Stimulated activated CD8-positive, alpha-beta memory T cell treated with anti-CD3 and anti-CD28 coated beads, Interleukin-15, amount 100 ng/mL, for 24 hours (primary cell): ENCODE measurements at places on chromosomes 1 and 21.
A peak's percentile ranks its signal among the peaks of the same experiment; 100 is the strongest.

DNA sequence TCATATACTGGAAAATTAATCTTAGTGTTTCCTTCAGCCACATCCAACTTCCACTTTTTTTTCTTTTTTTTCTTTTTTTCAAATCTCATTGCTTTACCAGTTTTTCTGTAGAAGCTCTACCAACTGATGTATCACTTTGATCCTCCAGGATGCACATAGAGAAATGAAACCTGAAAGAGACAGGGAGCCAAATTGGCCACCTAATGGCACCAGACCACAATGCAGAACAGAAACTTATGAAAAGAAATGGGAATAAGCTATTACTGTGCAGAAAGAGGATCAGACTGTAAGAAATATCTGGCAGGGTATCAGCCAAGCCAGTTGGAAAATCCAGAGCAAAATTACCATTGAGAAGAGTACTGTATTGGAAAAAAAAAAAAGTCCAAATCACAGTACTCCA, 1514.2 kb downstream of the MRPL39 start:
- DNase-seq: no peak

- DNase-seq: no peak
Observed at GRCh38 chr1:19597496-19598309, 46.4 kb upstream of the NBL1 start.

GRCh38 chr1:84913555-84913892, 20.5 kb upstream of the LPAR3 start:
- DNase-seq: no peak

DNA sequence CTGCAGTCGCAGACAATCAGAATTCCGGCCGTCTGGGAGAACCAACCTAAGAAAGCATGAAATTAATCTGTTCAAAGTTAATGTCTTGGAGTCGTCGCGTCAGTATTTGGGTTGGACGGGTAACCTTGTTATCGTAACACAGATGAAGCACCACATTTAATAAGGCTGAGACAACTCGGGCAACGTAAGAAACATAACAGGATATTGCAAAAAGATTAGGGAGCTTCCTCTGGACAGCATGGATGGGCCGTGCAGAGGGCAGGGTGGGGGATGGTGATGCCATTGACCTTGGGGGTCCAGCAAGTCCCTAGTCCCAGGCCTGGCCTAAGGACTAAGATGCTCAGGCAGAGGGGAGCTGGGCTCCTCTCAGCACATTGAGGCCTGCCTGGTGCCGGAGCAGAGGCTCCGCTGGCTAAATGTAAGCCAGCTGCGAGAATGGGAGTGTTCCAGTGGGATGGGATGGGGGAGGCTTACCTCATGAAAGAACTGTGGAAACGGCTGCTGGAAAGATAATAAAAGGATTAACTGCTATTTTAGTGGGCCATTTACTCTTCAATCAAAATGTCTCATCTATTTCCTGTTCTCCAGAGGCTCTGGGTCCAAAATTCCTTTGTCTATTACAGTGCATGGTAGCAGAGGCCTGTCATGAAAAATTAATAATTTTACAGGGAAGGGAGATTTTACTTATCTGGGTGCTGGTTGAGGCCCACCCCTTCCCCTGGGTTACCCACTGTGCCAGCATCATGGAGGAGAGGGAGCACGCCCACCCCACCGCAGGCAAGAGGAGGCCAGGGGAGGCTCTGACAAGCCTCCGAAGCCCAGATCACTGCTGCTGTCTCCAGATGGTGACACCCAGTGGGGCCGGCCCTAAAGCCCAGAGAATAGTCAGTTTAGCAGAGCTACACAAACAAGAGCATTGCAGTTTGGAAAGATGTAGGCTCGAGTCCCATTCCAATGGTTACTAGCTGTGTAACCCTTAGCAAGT, 131.6 kb downstream of the DMRTB1 start:
- no peak for DNase-seq

DNA sequence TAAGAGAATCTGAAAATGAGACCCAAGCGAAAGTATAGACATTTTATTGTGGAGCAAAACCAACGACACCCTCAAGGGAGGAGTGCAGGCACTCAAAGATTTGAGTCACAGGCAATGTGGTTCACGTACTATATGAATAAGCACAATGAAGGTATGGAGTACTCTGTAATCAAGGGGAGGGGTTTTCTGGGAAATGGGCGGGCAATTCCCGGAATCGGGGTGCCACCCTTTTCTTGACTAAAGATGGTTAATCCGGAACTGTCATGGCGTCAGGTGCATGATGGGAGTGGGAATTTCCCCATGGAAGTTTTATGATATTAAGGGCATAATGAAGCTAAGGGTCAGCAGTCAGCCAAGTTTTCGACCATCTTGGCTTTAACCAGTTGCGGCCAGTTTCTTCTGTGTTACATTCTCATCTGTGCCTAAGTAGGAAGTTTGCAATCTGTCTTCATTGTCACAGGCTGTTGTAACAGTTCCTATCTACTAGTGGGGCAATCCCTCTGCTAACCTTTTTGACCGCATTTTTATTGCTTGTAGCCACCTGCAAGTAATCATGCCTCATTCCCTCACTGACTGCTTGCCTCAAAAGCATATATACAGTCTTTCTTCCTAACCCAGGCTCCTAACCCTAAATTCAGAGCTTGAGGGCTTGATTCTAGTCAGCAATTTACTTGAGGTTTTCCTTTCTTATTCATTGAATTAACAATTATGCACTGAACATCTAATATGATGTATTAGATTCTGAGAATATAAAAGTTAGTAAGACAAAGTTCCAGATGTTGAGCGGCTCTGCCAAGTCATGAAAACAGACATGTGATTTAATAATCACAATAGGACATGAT, 775 bp upstream of the AIM2 start:
- DNase-seq: peak; percentile 93

GRCh38 chr1:153951183-153951582, 4.7 kb upstream of the DENND4B start:
- DNase-seq: no peak

GRCh38 chr1:225460737-225461532, 33.1 kb upstream of the LBR start:
- DNase-seq: no peak

DNA sequence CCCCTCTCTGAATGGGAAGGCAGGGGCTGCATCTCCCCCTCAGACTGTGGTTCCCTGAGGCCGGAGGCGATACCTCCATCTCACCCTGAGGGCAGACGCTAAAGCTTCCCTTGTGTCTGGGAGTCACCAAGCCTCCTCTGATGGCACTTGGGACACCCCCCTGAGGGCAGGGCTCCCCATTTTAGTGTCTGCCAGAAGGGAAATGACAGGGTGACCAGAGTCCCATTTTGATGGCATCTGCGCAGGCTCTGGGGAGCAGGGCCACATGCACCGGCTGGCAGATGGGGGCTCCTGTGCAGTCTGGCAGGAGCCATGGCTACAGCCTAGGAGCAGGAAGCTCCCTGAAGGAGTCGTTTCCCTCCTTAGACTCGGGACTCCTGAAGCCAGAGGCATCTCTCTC, 1.7 kb downstream of the S100A2 start:
- no peak for DNase-seq

DNA sequence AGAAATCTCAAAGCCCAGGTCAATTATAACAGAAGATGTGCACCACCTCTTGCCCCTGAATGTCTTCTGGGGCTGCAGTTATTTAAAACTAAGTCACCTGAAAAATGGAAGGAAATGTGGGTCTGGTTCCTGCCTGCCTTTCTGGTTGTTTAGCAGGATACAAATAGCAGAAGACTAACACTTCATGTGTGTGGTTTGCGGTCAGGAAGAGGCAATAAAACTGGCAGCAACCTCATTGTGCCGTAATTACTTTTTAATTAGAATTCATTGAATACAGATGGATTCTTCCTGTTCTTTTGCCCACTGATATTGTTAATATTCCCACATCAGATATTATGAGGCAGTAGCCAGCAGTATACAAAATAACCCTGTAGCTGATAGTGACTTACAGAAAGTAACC, 345.7 kb downstream of the ZNF326 start:
- DNase-seq: no peak

DNA sequence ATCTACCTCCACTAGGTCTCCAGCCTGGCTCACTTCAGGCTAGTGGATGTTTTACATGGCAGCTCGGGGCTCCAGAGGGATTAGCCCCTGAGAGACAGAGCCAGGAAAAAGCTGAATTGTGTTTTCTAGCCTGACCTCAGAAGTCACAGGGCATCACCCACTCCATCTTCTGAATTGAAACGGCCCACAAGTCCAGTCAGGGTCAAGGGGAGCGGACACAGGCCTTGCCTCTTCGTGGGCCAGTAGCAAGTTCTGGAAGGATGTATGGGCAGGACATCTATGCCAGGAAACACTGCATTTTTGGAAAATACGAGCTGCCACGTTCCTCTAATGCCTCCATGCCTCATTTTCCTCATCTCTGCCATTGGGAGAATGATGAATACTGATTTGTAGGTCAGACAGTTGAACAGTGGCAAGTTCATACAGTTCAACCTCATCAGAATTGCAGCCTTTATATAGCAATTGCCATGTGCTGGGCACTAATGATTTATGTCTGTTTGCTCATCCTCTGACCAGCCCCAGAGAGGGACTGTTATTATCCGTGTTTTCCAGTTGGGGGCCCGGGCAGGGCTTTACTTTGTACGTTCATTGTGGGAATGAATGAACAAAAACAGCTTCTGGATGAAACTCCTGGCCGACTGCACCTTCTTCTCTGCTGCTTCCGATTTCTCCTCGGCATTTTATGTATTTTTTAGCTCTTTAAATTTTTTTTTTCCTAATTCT, 23.2 kb upstream of the PCBP3 start:
- DNase-seq: no peak

DNA sequence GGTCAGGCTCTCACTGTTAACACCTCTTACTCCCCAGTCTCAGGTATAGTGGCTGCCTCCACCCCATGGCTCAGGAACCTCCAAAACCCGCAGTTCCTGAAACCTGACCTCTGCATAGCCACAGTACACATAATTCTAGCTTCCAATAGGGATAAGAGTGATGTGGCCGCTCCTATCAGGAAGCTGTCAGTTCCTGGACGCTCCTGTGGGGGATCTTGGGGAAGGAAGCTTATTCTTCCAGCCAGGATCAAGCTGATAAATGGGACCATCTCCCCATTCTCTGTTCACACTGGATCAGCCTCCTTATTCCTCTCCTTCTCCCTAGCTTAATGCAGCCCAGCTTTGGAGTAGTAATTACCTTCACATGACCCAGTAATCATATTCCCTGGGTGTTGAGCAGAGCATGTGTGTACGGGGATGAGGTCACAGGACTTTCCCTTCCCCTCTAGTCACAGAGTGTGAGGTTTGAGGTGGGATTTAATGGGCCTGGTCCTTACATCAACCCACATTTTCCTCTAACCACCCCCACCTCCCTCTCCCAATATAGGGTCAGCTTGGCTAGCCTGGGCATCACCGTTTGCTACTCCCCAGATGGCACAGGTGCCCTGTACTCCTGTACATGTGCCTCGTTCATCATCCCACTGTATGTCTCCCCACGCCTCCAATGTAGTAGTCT, 7.0 kb upstream of the POU3F1 start:
- no peak for DNase-seq

DNA sequence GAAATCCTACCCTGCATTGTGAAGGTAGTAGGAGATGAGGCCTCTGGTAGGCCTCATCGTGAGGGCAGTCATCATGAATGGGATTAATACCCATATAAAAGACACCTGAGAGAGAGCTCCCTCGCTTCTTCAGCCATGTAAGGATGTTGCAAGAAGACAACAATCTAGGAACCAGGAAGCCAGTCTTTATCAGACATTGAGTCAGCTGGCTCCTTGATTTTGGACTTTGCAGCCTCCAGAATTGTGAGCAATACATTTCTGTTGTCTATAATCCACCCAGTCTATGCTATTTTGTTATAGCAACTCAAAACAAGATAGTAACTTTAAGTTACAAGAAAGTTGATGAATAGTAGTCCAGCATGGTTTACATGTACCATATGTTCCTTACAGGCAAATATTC, 208.5 kb downstream of the KCNT2 start:
- DNase-seq: no peak

DNA sequence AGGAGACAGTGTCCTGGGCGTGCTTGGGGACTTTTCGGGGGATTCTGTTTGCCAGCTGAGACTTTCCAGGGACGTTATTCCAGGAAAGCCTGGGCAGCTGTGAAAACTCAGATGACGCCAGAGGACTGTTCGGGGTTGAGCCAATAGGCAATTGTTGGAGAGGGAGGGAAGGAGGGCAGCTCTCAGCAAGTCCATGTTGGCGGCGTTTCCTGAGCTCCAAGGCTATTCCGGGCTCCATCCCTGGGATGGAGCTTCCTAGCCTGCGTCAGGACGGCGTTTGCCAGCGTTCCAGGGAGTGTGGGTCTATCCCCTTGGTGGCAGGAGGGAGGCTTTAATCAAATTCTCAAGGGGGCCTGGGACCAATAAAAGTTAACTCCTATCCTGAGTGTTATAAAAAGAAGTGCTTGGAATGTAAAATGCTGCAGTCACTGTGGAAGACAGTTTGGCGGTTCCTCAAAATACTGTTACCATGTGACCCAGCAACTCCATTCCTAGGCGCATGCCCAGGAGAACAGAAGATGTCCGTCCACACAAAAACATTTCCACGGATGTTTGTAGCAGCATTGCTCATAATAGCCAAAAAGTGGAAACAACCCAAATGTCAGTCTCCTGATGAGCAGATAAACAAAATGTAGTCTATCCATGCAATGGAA, 15.2 kb downstream of the SLC27A3 start:
- DNase-seq: no peak

DNA sequence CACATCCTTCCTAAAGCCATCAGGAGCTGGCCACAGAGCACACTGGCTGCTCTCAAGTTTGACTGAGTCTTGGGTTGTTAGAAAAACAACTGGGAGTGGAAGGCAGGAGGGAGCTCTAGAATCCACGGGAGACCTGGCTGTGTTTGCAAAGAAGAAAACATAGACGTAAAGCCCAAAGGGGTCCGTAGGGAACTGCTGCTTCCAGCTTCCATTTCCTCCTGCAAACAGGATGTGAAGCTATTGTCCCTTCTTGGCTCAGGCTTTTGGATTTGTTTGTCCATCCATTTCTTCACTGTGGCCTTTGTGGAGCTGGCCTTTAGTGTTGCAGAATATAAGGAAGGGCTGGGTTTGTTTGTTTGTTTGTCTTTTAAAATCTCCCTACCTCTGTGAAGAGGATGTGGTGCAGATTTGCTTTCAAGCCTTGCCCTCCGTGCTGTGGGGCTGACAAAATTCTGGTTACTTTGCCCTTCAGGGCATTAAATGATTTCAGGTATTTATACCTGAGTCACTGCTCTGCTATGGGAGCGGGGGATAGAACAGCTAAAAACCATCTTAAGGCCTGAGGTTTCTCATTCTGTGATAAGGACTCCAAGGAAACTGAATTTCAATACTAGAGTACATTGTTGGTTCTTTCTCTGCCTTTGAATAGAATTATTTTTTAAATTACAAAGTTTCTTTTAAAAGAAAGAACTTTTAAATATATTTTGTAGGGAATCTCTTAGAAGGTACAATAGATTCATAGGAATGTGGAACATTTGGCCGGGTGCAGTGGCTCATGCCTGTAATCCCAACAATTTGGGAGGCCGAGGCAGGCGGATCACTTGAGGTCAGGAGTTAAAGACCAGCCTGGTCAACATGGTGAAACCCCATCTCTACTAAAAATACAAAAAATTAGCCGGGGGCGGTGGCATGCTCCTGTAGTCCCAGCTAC, 74.3 kb downstream of the MPZL1 start:
- DNase-seq: no peak

- DNase-seq: no peak
Observed at GRCh38 chr1:107450899-107451664, 310.2 kb downstream of the NTNG1 start.
